D721Med (cell line): ENCODE measurements at places on chromosomes 2 and 18.

- no peak for DNase-seq
Measured at GRCh38 chr2:140580532-140581151, 1550.2 kb downstream of the LRP1B start.

GRCh38 chr2:180823546-180824141 is 156.8 kb upstream of the UBE2E3 start:
- DNase-seq = no peak

GRCh38 chr2:233990261-233990798 is 60.2 kb upstream of the SPP2 start:
- DNase-seq = no peak

DNA sequence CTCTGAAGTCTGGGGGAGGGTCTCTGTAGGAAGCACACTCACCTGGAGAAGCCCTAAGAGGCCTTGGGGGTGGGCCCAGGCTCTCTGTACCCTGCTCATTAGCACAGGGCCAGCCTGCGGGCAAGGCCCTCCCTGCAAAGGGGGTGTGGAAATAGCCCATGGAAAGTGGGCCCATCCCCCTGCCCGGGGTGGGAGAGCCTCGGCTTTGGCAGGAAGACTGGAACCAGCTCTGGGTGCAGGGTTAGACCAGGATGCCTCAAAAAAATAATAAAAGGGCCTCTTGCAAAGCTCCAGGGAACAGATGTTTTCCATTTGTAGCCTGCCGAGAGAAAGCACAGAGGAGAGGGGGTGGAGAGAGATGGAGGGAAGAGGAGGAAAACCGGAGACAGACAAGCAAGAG is 98.7 kb downstream of the STPG4 start:
- DNase-seq = no peak

DNA sequence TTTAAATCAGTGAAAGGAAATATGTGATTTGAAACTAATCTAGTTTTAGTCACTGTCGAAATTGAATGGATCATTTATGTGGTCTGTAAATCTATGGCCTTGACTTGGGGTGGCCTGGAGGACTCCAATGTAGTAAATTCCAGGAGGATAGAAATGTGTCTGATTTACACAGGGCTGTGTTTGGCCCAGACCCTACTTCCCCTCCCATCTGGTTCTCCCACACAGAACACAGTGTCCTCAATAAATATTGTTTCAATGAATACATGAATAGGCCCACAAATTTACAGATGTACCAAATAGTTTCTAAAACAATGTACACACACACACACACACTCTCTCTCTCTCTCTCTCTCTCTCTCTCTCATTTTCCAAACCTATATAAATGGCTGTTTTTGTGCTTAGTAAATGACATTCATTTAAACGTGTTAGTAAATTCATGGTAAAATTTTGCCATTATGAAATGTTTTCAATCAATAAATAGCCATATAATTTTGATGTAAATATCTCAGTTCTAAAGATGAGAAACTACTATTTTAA is 1.9 kb downstream of the CCDC68 start:
- no peak for DNase-seq

DNA sequence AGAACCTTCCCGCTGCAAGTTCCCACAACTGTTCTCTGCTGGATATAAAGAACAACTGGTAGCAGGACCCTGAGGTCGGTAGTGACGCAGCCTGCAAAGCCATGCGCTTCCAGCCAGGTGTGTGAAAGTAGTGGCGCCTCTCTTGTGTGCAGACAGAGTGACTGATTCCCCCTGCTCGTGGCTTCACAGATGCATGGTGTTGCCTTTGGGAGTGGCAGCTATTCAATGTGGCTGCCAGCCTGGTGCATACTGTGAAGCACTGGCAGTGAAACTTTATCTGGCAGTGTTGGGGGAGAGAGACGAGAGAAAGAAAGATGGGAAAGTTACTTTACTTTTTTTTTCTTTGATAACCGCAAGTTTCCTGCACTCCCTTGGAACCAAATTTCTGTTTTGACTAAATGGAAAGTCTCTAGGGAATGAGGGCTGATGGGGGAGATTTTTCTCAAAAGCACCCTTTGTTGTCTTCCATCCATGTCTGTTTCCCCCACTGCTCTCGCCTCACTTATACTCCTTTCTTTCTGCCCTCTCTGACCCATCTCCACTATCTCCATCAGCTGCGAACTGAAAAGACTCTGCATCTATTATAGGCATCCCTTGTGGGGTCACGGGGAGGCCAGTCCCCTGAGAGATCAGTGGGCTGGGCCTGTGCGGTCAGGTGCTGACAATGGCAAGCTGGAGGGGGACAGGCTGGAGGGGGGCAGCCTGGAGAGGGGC is 90.0 kb upstream of the TNP1 start:
- no peak for DNase-seq

DNA sequence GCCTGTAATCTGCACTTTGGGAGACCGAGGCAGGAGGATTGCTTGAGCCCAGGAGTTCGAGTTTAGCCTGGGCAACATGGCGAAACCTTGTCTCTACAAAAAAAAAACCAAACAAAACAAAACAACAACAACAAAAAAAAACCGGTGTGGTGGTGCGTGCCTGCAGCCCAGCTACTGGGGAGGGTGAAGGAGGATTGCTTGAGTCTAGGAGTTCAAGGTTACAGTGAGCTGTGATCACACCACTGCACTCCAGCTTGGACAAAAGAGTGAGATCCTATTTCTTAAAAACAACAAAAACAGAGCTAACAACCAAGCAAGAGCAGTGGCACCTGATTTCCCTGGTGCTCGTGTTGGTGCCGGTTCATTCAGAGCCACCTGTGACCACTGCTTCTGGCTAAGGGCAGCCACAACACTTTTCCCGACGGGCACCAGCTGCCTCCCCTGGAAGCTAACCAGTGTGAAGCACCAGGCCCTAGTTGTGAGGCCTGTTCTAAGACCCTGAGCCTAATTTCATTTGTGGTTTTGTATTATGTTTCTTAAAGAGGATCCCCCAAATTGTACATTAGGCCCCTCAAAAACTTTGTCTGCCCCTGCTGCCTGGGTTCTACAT is 1.3 kb downstream of the AOX1 start:
- DNase-seq = no peak

DNA sequence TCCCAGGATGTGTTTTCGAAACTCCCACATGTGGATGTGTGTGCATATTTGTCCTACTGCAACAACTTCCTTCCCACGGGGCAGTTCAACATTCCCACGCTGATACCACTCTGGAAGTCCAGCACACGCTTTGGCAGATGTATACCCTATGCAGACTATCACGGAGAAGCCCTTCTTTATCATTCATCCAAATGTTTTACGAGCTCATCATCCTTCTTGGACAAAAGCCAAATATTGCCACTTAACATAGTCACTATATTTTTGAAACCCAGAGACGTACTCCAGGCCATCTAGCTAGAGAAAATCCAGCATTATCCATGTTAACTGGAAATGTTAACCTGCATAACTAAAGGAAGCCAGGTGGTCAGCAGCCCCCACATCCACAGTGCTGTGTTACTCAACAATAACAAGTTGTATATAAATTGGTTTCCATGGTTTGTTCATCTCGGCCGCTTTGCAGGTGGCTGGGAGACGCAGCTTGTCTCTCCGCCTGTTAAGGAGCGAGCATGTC is 131.5 kb downstream of the ZNF532 start:
- DNase-seq = no peak

DNA sequence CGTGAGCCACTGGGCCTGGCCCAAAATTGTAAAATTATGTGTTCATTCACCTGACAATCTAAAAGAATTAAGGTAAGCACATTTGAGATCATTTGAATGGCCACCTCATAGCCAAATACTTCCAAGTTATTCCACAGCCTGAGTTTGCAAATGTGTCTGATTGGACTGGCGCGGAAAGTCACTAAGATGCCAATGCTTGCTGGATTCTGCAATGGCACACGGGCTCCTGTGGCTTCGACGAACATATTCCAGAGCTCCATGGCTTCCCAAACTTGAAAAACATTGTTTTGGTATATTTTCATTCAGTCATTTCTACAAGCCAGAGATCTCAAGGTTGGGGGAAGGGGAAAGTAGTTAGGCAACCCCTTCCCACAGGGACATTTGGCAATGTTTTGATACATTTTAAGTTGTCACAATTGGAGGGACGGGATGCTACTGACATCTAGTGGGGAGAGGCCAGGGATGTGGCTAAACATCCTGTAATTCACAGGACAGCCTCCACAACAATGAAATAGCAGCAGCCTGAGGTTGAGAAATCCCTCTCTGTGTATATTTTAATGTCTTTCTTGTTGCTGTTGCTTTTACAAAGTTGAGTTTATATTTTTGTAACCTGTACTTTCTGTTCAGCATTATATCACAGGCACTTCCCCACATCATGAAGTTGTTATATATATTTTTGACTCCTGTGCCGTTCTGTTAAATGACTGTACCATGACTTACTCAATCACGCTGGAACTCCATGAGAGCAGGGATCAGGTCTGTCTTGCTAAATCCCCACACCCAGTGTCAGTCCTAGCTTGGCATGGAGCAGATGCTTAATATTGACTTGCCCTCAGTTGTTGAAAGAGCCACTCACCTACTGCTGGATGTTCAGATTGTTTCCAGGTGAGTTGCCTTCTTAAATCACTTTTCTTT is 56.9 kb downstream of the COL4A4 start:
- DNase-seq = no peak
